Melanocyte of skin (primary cell): ENCODE measurements at places on chromosomes 3 and 15. TPM values are rescaled to one million over a fixed set of nuclear protein-coding genes. Genes with fewer than 3 reads are reported as not detected.

Gene ZBBX
- total RNA-seq = 0.34 TPM in 1 of 2 replicates, not detected in the other

Gene MOBP
- total RNA-seq = under 0.01 and 0.15 TPM in 2 replicates

Gene LOXL1
- total RNA-seq = 1.7 and 5.2 TPM in 2 replicates

Gene PAQR9
- total RNA-seq = not detected in 2 replicates

Gene PPP1R14D
- not detected in 2 replicates for total RNA-seq

Gene MNS1
- total RNA-seq = 1.0 and 1.1 TPM in 2 replicates

Gene SMCO1
- total RNA-seq = not detected in 2 replicates

Gene GOLGA8Q
- 0.33 and 0.62 TPM in 2 replicates for total RNA-seq

Gene DYNC1LI1
- total RNA-seq = 31.3 and 36.0 TPM in 2 replicates

Gene STRC
- under 0.01 TPM in 1 of 2 replicates, not detected in the other for total RNA-seq

Gene ATOSA
- total RNA-seq = 17.8 and 22.0 TPM in 2 replicates

Gene AEN
- total RNA-seq = 58.2 and 59.2 TPM in 2 replicates

Gene TPRG1
- 1.7 TPM in 1 of 2 replicates, not detected in the other for total RNA-seq
